ENCODE measurements at places on chromosomes 4 and X.
A peak's percentile ranks its signal among the peaks of the same experiment; 100 is the strongest.

DNA sequence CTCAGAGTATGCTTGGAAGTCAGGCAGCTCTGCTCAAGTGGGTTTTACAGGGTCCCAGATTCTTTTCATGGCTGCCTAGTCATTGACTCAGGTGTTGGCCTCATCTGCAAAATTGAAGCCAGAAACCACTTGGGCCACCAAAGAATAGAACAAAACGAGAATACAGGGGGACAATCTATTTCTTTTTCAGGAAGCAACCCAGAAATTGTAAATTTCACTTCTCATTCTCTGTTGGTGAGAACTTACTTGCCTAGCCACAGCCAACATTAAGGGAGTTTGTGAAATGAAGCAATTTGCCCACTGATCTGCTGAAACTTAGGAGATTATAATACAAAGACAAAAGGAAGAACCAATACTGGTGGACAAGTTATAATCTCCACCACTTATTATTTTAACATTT lies 8.6 kb upstream of the TKTL2 start:
- ATAC-seq, result no peak

- ATAC-seq, result no peak
Measured at GRCh38 chrX:55668084-55668483, 44.9 kb downstream of the FOXR2 start.

DNA sequence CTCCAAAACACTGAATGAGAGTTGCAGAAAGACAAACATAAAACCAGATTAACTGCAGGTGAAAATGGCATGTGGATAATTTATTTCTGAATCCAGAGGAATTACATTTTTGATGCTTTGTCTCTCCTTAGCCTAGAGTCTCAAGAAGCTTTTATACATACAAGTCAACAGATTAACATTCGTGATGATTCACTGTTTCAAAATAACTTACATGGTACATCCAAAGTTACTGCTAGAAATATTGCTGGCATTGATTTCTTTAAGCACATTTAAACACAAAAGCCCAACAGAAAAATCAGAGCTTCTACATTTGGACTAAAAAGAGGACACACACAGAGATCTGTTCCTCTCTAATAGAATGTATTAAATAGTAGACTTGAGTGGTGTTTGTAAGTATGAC lies 105.6 kb downstream of the AMELX start:
- ATAC-seq, result no peak

GRCh38 chr4:152536545-152537182 lies 772 bp upstream of the FBXW7 start:
- peak; percentile 43 for ATAC-seq

- peak; percentile 72 for ATAC-seq
Measured at GRCh38 chrX:9885150-9885549, 82.0 kb upstream of the CLDN34 start.

GRCh38 chr4:181784881-181785280 lies 458.3 kb upstream of the TENM3 start:
- no peak for ATAC-seq

DNA sequence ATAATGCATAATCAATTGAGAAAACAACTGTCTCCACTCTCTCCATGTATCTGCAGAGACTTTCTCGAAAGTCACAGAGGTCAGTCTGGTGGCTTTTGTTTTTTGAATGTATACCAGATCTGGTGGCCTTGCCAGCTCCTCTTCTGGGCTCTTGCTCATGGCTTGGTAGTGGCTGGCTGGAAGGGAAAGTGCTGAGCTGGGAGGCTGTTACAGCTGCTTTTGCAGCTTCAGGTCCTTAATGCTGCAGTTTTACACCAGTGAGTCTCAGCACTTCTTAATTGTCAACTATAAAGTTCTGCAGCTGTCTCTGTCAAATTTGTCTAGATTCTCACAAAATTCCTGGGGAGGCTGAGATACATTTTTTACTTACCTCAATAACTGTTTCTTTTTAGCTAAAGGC lies 390.0 kb downstream of the GRXCR1 start:
- no peak for ATAC-seq

- ATAC-seq, result no peak
Measured at GRCh38 chrX:633043-633984, 2.7 kb downstream of the SHOX start.

DNA sequence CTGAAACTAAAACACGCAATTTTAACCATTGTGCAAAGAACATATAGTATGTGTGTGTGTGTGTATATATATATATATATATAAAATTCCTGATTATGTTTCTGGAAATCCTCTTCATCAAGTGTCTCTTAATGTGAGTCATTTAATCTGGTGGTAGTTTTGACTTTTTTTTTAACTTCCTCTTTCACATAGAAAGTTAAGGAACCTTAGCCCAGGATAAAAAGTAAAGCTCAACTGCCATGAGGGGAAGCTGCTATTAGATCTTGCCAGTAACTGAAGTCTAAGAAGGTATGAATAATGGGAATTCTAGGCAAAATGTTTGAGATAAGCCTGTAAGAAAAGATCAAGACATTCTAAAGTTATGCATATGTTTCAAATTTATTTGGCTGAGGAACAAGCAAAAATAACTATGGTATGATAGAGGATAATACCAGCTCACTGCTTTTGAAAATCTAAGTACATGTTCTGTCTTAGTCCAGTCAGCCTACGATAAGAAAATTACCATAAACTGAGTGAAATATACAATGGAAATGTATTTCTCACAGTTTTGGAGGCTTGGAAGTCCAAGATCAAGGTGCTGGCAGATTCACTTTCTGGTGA lies 757.0 kb downstream of the TRAM1L1 start:
- no peak for ATAC-seq

DNA sequence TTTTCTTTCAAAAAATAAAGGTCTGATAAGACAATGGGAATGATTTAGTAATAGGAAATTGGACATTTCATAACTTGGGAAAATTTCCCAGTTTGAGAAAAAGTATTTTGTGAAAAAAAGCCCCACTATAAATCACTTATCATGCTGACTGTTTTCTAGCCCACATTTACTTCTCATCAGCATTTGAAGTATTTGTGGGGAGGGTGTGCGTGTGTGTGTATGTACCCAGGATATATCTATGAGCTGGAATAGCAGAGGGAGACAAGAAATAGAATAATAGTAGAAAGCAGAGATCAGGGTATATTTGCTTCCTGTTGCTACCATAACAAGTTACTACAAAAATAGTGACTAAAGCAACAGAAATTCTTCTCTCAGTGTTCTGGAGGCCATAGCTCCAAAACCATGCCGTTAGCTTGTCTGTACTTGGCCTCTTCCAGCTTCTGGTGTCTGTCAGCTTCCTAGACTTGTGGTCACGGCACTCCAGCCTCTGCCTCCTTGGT lies 139.8 kb downstream of the PTTG2 start:
- ATAC-seq, result no peak

DNA sequence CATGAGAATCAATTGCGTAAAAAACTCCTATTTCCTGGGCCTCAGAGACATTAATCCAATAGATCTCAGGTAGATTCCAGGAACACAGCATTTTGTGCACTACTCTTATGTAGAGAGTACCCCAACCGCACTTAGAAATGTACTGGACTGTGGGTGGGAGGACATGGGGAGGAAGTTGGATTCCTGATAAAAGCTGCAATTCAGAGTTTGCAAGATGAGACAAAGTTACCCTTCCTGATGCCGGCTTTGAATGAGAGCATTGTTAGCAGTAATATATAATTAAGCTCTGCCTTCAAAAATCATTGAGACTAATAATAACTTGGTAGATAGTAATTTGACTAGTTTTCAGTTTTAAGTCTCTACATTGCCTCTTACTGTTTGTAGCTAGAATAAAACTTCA lies 323.3 kb upstream of the GALNT7 start:
- ATAC-seq, result no peak

GRCh38 chr4:24613502-24613901 lies 29.1 kb upstream of the DHX15 start:
- ATAC-seq, result no peak

DNA sequence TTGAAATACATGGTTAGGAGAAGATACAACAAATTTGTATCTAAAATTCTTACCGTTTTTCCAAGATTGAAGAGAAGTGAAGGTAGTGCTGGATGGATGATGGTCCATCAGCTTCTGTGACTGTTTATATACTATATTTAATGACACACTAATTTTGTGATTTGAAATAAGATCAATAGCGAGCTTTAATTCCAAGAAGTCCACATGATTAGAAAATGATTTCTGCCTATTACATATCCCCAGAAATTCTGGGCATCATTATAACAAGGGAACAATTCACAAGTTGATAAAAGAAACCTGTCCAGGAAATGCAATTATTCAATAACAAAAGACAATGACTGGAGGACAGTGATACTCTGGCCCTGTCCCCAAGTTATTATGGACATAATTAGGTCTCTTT lies at the start of gene CSN2:
CSN2 (minus strand) TSS at position 101 of the 400 bp plus-strand sequence. CDS start 4,733 bp downstream, outside the sequence.
- ATAC-seq, result no peak

GRCh38 chr4:112515198-112516065 lies 548 bp downstream of the NEUROG2 start:
- ATAC-seq, result peak; percentile 58

DNA sequence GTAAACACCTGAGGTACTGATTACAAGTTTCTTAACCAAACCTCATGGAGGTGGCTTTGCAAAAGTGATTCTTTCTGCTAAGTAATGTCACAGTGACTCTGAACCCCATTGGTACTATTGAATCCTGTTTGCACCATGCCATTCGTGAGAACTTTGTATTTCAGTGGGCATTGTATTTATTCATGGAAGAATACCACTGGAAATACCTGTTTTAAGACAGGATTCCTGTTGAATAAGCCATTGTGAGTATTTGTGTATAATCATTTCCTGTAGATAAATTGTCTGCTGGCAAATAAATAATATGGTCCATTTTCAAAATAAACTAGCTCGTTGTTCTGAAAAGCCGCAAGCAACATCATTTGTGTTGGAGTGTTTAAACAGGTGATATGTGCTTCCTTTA lies 136.4 kb upstream of the GUCY1A1 start:
- ATAC-seq, result no peak

GRCh38 chr4:38046727-38047489 lies 86.7 kb downstream of the PTTG2 start:
- no peak for ATAC-seq

GRCh38 chrX:153765138-153766079 lies 1.4 kb downstream of the PLXNB3 start:
- no peak for ATAC-seq

GRCh38 chr4:176676901-176677300 lies 115.8 kb downstream of the VEGFC start:
- no peak for ATAC-seq
